ENCODE measurements at places on chromosomes 5 and 9. TPM values are rescaled to one million over a fixed set of nuclear protein-coding genes. Genes with fewer than 3 reads are reported as not detected.

GRCh38 chr5:6814816-6815215 is 101.6 kb downstream of the TENT4A start:
- no peak for DNase-seq

PDCD1LG2 gene
- not detected for total RNA-seq

DNA sequence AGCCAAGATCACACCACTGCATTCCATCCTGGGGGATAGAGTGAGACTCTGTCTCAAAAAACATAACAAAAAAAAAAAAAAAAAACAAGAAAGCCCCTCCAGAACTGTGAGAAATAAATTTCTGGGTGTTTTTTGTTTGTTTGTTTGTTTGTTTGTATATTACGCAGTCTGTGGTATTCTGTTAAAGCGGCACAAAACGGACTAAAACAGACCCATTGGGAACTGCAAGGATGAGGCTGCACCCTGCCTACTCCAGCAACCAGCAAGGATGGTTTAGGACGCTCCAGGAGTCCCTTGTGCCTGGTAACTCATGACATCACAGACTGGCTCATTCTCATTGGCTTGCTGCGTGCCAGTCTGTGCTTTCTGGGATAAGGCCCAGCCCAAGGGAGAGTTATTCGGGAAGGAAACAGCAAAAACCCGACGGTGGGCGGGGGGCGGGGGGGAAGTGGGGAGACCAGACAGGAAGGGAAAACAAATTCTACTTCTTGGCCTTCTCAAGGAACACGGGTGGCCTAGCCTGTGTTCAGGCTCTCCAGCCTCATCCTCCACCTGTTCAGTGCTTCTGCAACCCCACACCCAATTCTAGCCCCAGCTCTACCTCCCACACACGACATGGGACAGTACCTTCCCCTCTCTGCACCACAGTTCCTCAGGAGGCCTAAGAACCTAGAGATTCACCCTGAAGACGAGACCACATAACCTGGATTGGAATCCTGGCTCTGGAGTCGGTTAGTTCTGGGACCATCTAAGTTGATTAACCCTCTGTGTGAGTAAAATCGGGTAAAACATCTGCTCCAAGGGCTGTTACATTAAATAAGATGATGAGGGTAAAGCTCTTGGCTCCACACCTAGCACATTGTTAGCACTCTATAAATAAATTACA is 2.8 kb downstream of the CD74 start:
- DNase-seq: peak; percentile 67

- DNase-seq: no peak
These were observed 302.7 kb downstream of the PLK2 start for GRCh38 chr5:58156973-58157701.

SLC6A3 gene
- total RNA-seq: 0.16 TPM

DNA sequence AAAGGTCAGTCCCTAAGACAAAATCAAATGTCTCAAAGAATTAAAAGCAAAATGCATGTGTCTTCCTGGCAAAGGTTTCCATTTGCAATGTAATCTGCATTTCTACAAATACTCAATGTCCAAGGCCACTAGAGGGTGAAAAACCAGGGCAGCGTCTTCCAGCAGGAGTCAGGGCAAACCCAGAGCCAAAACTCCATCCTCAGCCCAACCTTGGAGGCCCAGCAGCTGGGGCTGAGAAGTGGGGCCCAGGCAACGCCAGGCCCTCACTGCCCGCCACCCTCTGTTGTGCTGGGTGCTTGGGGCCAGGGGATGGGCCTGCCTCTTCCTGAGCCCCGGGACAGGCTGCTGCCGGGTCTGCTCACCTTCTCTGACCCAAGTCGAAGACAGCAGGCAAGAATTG is 200.1 kb downstream of the PAX5 start:
- DNase-seq: no peak

- DNase-seq: no peak
These were observed 269.3 kb downstream of the DMRT2 start for GRCh38 chr9:1319436-1319835.

KCNT1 gene
- not detected for total RNA-seq

DNA sequence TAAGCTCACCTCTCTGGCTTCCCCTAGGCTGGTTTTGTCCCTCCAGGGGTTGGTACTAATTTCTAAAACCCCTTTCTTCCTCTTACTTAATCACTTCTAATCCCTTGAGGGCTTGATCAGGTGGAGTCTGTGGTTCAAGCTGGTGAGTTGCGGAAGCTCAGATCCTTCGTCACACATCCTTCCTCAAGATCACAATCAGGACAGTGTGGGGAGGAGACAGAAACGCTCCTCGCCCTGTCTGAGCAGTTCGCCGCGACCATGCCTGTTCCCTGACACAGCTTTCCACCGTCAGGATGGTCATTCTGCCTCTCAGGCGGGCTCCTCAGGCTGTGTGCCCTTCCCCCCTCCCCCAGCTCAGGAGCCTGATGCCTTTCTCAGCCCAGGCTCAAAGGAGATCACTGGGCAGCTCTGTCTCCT is 24.3 kb downstream of the CPLX2 start:
- no peak for DNase-seq

LOX gene
- total RNA-seq: 1.4 TPM

DNA sequence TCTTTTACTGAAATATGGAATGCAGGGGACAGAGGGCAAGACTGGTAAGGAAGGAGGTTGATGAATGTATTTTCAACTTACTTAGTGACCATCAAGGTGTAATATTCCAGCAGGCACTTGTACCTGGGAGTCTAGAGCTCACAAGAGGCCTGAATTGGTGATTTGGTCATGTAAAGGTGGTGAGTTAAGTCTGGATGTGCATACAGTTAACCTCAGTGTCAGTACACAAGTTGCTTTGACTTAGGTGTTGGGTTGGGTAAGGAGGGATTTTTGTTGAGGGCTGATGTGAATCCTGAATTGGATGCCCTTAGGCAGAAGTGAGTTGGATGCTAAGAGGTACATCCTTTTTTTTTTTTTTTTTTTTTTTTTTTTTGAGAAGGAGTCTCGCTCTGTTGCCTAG is 7.4 kb downstream of the SREK1 start:
- DNase-seq: no peak

- DNase-seq: no peak
These were observed 42.3 kb downstream of the B4GALT1 start for GRCh38 chr9:33124751-33125381.

DNA sequence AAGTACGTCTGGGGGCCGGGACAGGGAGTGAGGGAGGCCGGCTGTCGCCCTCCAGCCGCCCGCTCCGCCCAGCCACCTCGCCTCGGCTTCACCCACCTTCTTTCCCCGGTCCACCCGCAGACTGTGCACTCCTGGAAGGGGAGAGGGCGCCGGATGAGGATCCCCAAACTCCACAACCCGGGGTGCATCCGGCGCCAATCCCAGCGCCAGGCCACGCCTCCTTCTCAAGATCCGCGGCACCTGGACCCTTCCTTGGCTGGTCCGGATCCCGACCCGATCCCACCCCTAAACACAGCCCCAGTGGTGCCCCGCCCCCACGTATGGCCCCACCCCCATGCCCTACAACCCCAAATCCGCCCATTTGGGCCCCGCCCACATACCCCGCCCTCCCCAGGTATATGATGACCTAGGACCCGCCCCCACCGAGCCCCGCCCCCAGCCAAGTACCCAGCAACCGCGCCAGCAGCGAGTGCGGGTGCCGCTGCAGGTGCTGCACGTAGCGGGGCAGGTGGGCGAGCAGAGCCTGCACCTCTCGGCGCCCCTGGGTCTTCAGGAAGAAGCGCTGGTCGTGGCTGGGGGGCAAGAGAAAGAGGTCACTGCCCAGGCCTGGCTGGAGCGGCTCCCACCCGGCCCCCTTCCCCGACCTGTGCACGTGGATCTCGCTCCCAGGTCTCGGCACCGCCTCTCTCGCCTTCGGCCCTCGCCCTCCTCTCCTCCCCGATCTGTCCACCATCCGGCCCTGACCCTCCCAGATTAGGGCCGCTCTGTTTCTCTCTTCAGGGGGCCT is 3.2 kb downstream of the PIP5KL1 start:
- DNase-seq: no peak

DNA sequence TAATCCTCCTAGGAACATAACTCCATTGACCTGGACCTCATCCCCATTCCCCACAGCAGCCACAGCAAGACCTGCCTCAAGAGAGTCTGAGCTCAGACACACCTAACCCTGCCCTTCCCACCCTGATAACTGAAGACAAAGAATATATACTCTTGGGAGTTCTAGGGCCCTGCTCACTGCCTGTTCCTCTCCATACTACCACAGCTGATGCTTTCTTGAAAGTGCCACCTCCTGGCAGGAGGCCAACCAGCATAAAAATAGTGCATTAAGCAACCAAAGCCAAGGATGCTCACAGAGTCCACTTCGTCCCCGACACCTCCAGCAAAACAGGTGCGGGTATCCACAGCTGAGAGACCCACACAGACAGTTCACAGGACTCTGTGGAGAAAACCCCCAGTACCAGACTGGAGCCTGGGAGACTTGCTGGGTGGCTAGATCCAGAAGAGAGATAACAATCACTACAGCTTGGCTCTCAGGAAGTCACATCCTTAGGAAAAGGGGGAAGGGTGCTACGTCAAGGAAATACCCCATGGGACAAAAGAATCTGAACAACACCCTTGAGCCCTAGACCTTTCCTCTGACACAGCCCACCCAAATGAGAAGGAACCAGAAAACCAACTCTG is 23.5 kb downstream of the FAM114A2 start:
- no peak for DNase-seq

SLC23A1 gene
- total RNA-seq: not detected

PCDHB2 gene
- total RNA-seq: 57.8 TPM

DNA sequence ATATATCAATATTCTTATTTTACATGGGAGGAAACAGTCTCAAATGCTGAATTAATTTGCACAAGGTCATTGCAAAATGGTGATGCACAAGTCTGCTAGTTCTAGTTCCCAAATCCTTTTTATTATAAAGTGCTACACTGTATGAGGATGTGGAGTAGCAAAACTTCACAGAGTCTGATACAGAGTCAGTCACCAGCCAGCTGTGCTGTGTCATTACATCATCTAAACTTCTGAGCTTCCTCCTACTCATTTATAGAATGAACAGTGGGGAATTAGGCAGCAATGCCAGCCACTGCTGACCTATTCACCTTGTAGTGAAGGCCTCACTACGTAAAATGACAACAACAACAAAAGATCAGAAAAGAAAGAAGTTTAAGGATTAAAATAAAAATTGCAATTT is 357.8 kb downstream of the TMEM167A start:
- DNase-seq: no peak

- peak; percentile 41 for DNase-seq
These were observed 473 bp downstream of the ZBTB34 start for GRCh38 chr9:126860757-126861466.
